ENCODE measurements at places on chromosomes 12 and 14.
A peak's percentile ranks its signal among the peaks of the same experiment; 100 is the strongest.

DNA sequence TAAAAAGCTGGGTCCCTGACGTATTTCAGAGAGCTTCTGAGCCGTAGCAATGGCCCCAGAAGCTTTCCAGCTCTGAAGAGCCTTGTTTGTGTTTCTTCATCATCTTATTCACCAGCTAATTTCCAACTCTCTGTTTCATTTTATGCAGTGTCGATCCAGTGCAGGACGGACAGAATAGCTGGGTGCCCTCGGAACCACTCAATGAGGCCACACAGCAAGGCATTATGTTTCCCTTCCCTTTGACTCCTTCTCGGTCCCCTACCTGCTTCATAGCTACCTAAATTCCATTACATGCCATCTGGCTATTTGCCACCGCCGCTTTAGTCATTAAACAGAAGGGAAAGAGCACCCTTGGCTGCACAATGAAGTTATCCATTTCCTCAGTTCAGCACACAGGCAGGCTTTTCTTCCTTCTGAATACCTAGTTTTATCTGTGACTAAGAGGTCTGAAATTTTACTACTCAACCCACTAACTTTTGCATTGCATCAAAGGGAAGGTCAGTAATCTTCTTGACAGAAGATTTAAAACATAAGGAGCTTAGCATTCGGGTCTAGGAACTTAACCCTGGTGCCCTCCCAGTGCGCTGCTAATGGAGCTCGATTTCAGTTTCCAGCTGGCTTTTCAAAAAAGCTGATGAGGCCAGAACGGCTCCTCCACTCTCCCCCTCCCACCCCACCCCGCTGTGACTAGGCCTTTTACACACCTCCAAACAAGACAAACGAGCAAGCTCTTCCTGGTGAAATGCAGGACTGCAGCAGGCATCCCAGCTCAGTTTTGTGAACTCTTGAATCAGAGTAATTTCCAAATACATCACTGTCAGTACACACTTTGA lies 176.8 kb downstream of the GXYLT1 start:
- peak; percentile 60 for DNase-seq

DNA sequence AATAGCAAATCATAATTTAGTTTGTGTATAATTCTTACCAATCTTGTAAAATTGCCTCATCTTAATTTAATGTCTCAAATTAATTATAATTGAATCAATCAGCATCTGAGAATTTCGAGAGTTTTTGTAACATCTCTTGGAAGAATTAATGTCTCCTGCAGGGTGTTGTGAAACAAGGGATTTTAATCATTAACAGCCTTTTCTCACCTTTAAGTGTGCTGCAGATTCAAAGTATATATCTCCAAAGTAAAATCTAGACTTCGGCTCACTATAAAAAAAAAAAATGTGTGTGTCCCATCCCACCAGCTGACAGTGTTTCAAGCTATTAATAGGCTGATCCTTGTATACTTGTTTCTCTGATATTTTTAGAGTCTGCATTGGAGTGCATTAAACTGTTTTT lies 603.1 kb downstream of the ETNK1 start:
- DNase-seq, result no peak

- no peak for DNase-seq
Measured at GRCh38 chr12:113184098-113184899, 979 bp downstream of the DDX54 start.

DNA sequence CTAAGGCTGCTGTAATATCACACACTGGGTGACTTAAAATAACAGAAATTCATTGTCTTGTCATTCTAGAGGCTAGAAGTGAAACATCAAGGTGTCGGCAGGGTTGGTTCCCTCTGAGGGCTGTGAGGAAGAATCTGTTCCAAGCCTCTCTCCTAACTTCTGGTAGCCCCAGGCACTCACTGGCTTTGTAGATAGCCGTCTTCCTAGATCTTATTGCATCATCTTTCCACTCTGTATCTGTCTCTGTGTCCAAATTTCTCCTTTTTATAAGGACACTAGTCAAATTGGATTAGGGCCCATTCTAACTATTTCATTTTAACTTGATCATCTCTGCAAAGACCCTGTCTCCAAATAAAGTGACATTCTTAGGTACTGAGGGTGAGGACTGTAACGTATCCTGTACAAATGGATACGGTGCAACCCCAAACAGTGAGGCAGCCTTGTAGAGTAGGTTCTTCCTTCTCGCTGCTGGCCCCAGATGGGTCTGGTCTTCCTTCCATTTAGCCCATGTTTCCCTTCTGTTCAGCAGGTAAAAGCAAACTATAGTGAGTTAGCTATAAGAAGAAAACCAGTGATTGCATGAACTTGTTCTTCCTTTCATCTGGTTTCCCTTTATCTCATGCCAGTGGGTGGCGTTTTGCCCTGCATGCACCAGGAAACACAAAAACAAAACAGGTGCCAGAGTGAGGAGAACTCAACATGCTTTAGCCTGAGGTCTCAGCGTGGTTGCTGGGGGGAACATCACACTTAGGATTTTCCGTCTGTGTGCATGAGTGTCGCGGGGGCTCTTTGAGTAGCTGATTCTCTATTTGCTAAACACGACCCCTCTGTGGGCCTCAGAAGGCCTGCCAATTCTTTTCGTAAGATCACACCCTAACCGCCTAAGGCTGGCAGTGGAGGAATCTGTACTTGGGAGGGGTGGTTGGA lies 19.5 kb downstream of the TTC9 start:
- DNase-seq, result no peak

- no peak for DNase-seq
Measured at GRCh38 chr12:93002293-93003054, 73.4 kb upstream of the EEA1 start.

DNA sequence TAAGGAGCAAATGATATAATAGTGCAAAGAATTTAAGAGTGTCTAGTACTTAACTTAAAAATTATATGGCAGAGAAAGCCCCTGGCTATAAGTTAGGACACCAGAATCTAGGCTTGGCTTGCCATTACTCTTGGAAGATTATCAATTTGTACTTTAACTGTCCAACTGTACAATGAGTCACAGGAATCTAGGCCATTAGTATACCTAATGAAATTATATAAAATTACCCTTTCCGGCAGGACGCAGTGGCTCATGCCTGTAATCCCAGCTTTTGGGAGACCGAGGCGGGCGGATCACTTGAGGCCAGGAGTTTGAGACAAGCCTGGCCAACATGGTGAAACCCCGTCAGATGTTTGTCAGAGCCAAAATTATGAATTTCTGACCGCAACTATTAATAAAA lies 691 bp upstream of the OR6S1 start:
- no peak for DNase-seq

GRCh38 chr14:70442750-70443149 lies 9.2 kb upstream of the ADAM21 start:
- no peak for DNase-seq

DNA sequence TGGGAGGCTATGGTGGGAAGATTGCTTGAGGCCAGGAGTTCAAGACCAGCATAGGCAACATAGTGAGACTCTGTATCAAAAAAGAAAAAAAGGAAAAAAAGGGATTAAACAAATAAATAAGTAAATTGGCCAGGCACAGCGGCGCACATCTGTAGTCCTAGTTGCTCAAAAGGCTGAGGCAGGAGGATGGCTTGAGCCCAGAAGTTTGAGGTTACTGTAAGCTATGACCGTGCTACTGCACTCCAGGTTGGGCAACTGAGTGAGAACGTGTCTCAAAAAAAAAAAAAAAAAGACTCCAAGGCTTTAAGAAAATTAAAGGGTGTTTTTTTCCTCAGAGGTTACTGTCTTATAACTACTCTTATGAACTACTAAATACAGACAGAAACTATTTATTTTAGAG lies 11.7 kb downstream of the BEST3 start:
- DNase-seq, result no peak

- DNase-seq, result no peak
Measured at GRCh38 chr12:29455087-29455486, 42.4 kb downstream of the OVCH1 start.

DNA sequence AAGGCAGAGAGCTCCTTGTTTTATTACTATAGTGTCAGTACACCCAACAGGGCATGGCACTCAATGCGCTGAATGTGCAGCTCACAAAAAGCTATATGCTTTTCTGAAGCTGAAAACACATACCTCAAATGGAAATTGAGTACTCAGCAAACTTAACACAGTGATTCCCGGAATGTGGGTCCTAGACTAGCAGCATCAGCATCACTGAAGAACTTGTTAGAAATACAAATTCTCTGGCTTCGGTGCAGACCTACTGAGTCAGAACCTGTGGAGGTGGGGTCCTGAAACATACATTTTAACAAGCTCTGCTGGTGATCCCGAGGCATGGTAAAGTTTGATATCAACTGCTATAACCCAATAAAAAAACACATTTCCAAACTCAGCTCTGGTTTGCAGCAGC lies 14.9 kb downstream of the RERG start:
- DNase-seq, result no peak

GRCh38 chr12:111777345-111778045 lies 10.8 kb downstream of the ALDH2 start:
- no peak for DNase-seq

DNA sequence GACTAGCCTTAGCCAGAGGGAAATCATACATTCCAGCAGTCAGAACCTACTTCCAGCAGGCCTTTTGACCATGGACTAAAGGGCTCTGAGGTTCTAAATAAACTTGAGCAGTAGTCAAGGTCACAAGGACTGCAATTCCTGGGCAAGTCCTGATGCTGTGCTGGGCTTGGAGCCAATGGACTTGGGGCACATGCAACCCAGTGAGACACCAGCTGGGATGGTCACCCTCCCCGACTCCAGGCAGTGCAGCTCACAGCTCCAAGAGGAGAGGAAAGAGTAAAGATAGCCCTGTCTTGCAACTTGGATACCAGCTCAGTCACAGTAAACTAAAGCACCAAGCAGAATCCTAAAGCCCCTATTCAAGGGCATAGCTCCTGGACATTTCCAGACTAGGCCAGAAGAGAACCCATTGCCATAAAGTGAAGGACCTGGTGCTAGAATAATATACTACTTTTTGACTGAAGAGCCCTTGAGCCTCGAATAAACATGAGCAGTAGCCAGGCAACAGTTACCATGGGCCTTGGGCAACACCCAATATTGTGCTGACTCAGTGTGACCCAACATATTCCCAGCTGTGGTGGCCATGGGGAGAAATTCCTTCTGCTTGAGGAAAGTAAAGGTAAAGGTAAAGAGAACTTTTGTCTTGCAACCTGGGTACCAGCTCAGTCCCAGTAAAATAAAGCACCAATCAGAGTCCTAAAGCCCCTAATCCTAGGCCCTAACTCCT lies 226.2 kb upstream of the CLEC14A start:
- no peak for DNase-seq

DNA sequence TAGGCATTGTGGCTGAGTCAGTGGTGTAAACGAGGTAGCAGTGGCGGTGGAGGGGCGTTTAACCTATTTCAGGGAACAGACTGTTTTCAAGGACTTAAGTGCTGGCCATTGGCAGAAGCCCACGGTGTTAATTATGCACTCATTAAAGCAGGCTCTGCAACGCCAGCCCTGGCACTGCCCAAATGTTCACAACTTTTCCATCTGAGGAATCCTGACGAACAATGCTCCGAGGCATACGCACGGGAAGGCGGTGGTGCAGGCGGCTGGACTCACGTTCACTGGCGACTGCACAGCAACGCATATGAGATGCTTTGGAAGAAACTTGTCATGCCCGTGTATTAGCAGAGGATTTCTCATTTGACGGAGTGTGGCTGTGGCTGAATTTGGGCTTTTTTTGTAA lies 70.6 kb upstream of the SLC24A4 start:
- no peak for DNase-seq

GRCh38 chr14:99101855-99102461 lies 170.0 kb downstream of the BCL11B start:
- DNase-seq, result no peak

DNA sequence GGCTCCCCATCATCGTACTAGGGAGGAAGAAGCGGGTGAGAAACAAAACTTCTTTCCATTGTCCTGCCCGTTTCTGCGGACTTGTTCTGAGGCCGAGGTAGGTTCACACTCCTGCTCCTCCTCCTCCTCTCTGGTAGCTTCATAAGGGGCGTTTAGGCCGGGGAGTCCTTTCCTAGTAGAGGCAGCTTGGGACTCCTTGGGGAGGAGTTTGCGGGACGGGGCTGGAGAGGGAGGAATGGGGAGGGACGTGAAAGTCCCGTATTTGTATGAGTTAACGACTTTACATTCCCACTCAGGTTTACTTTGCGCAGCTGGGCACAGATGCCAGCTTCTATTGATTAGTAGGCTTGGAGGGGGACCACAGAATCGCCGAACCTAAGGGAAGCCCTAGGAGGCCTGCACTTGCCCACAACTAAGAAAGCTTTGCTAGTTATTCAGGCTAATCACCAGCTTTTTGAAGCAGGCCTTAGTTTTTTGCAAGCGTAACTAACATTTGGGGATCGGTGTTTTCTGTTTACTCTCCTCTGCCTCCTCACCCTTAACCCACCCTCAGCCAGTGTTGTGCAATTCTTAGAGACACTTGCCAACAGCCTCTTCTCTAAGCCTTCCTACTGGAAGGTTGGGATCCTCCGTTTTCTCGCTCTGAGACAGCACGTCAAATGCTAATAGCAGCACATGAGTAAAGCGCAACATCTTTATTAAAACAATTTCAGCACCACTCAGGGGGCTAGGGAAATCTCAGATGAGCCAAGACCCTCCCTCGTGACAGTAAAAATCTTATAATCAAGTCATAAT lies 499 bp downstream of the RNASE4 start:
- DNase-seq, result no peak

DNA sequence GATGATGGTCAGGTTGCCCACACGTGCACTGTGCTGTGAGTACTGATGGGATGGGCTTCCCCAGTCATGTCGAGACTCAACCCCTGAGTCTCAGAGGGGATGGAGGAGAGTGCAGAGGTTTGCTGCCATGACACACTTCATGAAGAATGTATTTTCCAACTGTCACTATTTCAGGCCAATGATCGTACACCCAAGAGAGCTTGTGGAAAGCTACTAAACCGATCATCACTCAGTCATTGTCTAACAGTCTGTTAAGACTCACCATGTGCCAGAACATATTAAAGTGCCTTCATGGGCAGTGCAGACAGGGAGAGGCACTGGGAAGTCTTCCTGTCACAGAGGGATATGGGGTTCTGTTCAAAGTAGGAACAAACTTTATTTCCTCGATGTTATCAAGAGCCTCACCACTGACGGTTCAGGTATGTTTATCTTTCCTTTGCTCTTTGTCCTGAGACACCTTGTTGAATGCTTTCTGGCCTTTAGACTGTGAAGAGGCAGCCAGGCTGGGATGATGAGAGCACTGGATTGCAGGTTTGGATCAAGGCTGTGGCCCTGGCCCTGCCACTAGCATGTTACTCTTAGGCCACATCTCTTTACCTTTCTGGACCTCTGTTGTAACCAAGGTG lies 41.6 kb upstream of the NTF3 start:
- no peak for DNase-seq

GRCh38 chr12:97630875-97631274 lies 168.3 kb downstream of the RMST start:
- no peak for DNase-seq

GRCh38 chr12:45214749-45215418 lies 1.0 kb upstream of the ANO6 start:
- no peak for DNase-seq

DNA sequence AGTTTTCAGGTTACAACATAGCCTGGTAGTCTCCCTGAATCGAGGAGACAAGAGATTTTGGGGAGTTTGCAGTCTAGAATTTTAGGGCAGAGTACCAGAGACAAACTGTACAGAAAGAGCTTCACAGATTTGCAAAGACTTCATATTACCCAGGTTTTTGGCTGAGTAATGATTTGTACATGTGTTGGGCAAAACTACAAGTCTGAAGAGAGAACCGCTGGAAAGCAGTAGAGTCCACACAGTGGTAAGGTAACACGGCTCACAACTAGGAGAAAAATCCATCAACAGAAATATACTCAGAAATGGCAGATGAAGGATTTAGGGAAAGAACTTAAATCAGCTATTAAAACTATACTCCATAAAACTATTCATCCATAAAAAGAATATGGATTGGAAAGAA lies 25.7 kb downstream of the FBXO33 start:
- no peak for DNase-seq
